HEK293T (cell line): ENCODE measurements at places on chromosomes 3 and 15.

DNA sequence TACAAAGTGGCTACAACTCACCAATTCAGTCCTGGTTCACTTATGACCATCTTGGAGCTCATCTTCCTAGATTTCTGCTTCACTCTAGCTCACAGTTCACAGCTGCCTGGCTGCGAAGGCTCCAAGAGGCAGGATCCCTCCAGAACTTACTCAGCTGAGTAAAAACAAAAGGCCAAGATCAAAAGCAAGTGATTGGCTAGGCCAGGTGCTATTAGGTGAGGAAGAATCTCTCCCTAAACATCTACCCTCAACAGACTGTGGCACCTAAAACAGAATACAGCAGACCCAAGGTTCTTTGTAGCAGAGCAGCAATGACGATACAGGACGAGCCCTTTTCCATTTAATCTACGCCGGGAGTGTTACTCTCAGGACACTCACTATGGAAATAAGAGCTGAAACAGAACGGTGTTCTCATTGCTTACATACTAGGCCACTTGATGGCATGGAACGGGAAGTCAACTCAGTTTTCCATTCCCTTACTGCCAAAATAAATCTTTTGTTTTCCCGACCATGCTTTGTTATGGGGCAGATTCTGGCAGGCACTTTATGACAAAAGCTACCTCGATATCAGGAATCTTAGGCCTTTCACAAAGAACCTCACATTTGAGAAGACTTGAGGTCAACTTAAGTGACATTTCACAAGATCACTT lies 901 bp downstream of the ICE2 start:
- DNase-seq: peak; percentile 4

DNA sequence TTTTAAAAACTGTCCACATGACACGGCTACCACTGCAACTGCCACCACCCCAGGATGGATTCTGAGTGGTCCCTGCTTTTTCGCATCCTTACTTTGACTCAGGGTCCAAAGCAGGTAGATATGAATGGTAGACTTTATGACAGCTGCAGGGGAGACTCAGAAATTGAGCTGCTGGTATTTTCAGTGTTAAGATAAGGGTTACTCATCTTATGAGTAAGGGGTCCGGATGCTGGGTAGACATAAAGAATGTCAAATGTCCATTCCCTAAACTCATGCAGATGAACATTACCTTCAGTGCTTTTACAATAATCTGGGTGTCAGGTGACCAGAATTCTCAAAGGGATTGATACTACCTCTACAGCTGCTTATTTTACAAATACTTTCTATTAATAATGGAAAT lies 25.9 kb upstream of the BBX start:
- DNase-seq: no peak

- no peak for DNase-seq
Measured at GRCh38 chr3:177337541-177338331, 140.5 kb upstream of the TBL1XR1 start.

DNA sequence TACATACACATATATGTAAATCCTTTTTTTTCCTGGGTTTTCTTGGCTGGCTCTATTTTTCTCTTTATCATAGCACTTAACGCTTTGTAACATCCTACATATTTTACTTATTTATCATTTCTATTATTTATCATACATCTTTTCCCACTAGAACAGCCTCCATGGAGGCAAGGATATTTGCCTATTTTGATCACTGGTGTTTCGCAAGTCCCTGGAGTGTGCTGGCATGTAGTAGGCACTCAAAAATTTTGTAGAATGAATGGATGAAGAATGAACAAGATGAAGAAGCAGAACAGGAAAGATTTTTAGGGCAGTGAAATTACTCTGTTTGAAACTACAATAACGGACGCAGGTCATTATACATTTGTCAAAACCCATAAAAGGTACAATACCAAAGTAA lies 83.0 kb upstream of the PTX3 start:
- no peak for DNase-seq

DNA sequence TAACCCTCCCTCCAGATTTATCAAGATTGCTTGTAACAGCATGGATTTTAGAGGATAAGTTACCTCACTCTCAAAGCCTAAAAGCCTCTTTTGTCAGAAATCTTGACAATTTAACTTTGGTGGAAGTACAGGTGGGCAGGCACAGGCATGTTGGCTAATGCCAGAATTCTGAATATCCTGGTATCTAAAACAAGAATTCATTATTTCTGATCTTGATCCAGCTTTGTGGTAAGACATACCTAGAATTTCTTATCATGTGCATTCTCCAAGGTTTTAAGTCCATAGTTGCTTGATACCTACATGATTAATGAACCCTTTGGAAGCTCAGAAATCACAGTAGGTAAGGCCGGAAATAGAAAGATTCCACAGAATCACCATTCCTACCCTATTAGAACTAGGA lies 109.9 kb upstream of the TTC14 start:
- DNase-seq: no peak

DNA sequence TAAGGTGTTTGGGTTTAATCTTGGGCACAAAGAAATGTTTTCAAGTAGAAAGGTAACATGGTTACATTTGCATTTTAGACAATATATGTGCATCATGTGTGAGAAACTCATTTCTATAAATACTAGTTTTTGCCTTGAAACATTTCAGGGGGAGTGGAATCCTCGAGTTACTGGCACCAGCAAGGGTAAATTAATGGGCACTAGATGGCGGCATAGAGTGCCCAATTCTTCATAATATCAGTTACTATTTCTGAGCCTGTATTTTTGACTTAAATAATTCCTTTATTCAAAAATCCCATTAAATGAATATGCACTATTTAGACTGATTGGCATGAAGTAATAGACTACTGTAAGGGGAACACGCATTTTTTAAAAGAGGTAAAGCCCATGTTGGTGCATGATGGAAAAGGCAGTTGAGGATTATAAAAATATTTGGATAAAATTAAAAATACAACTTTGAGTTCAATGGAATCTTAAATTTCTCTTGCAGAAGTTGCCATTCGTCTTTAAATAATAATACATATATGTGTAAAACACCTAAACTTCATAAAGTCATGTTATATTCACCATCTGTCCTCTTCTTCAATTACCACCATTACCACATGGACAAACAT lies 106.3 kb downstream of the ZBTB20 start:
- peak; percentile 18 for DNase-seq

- DNase-seq: no peak
Measured at GRCh38 chr3:153305189-153305588, 143.2 kb downstream of the RAP2B start.

DNA sequence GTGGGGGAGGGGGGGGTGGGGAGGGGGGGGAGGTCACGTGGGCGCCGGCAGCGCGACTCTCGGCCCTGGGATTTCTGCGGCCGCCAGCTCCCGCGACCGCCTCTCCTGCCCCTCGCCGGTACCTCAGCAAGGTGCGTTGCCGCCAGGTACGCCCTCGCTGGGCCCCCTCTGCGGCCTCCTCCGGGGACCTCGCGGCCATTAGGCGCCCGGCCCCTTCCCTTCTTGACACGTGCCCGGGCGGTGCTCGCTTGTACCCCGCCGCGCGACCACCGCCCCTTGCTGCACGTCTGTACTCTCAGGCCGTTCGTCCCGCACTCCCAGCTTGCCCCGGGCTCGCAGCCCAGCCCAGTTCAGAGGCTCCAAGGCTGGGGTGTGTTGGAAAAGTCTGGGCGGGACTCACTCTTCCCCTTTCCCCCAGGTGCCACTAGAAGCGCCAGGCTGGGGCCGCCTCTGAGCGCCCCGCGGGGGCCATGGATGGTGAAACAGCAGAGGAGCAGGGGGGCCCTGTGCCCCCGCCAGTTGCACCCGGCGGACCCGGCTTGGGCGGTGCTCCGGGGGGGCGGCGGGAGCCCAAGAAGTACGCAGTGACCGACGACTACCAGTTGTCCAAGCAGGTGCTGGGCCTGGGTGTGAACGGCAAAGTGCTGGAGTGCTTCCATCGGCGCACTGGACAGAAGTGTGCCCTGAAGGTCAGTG lies at the start of gene MAPKAPK3:
Gene MAPKAPK3 (plus strand): TSS at position 56 of the 696 bp plus-strand sequence. CDS start 415 bp downstream, at position 471.
- DNase-seq: no peak

GRCh38 chr3:160876643-160877042 lies 120.6 kb downstream of the PPM1L start:
- no peak for DNase-seq

DNA sequence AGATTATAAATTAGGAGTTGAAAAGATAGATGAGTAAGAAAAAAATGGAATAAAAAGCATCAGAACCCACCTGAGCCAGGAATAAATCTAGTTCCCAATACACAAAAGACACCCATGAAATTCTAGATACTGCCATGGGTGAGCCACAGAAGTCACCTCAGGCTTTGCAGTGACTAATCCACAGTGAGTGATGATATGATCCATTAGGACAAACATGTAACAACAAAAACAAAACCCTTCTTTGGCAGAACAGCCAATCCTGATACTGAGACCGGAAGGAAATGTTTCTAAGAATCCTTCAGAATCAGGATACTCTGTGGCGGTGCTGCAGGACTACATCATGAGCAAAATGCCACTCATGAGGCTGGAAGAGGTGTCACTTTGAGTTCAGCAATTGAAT lies 15.0 kb upstream of the MINDY4B start:
- DNase-seq: no peak

DNA sequence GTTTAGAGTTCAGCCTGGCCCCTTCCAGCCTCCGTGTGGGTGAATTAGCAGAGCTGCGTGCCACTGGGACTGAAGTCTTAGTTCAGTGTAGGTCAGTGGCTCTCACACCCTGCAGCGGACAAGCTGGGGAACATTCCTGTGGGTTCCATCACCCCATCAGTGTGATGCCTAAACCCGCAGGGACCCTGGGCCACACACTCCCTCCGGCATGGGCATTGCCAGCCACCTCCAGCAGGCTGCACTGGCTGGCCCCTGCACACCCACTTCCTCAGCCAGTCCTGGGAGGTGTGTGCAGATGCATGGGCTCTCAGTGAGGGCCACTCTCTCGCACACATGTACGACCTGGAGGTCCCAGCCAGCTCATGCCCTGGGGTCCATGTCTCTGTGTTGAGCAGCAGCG lies 32.1 kb upstream of the TOPBP1 start:
- DNase-seq: no peak

DNA sequence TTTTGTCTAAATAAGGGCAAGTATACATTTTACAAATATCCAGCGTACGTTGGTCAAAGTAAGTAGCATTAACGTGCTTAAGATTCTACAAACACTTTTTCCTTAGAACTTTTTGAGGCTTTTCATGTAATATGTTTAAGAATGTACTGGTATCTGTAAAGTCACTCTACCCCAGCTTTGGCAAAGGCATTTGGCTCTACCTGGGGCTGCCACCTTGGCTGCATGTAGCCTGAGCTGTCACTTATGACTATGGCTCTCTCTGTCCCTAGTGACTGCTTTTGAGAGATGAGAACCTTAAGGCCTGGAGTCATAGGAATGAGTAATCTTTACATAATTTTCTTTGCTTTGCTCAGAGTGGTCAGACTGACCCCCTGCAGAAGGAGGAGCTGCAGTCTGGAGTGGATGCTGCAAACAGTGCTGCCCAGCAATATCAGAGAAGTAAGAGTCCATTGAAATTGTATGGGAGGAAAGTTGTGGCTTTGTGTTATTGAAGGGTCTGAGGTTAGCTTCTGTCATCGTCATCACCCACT lies 61.2 kb downstream of the IQGAP1 start:
- DNase-seq: no peak

DNA sequence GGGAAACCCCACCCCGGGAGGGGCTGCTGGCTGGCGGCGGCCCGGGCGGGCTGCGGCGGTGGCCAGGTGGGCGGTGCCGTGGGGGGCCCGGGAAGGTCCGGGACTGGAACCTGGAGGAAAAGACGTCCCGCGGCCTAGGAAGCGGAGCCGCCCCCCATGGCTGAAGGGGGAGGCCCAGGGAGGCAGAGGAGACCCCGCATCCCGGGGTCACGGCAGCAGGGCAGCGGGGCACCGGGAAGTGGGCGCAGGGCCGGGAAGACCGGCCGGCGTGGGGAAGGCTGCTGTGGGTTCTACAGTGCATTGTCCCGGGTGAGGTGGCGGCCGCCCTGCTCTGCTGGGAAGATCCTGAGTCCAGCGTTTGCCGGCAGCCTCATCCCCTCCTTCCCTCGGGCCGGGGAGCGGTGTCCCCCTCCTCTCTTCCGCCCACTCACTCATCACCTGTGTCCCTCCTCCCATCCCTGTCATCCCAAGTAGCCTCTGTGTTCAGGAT lies 525 bp upstream of the FSTL1 start:
- DNase-seq: peak; percentile 13

GRCh38 chr3:132513057-132513456 lies 84.0 kb upstream of the ACKR4 start:
- DNase-seq: no peak

DNA sequence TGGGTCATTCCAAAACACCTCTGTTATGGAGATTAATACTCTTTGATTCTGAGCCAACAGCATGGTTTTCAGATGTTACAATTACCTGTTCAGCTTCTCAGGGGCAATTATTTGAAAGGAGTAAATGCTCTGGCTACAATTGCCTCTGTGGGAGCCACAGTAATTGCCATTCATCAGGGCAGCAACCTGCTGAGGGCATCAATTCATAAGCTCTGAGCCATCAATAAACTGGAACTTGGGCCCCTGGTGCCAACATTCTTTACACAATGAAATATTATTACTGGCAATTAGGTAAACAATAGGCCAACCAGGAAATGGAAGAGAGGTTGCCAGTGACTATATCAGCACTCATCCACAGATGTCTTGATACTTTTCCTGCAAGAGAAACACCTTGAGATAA lies 660.8 kb downstream of the MECOM start:
- no peak for DNase-seq

GRCh38 chr3:173397161-173398110 lies at the start of gene NLGN1:
NLGN1 (plus strand) TSS chr3:173397744.
- peak; percentile 53 for DNase-seq

DNA sequence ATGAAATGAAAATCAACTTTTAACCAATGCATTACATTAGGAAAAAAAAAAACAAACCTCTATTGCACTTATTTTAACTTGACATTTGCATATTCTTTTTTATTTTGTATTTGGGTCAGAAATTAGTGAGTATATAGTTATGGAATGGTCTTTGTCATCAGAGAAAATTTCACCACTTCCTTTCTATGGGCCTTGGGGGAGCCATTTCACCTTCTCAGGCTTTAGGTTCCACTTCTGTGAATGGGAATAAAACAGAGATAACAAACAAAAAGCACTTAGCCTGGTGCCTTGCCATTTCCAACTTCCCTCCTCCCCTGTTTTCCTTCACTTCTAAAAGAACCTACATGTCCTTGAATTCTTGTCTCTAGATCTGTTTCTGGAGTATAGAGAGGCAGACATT lies 168.0 kb upstream of the STT3B start:
- DNase-seq: no peak

DNA sequence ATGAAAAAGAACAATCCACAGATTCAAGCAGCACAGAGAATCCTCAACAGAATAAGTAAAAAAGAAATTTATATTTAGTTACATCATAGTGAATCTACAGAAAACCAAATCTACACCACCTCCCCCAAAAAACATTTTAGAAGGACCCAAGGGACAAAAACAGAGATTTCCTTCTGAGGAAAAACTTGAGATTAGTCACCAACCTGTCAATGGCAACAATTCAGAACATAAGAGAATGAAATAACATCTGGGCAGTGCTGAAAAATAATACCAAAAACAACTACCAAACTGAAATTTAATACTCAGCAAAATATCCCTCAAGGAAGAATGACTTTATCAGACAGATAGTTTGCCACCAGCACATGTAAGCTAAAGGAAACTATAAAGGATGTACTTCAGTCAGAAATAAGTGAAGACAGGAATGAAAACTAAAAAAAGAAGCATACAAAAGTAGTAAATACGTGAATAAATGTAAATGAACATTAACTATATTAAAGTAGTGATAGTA lies 260.7 kb downstream of the ULK4 start:
- no peak for DNase-seq
